Endodermal cell (in vitro differentiated cells): ENCODE measurements at places on chromosomes 11 and 22.
A peak's percentile ranks its signal among the peaks of the same experiment; 100 is the strongest.

DNA sequence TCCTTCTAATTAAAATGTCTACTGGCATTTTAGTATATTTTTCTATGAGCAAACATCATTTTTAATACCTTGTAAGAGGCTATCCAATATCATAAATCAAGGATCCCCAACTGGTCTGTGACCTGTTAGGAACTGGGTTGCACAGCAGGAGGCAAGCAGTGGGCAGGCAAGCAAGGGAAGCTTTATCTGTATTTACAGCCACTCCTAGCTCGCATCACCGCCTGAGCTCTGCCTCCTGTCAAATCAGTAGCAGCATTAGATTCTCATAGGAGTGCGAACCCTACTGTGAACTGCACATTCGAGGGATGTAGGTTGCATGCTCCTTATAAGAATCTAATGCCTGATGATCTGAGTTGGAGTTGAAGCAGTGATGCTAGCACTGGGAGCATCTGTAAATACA, 70.2 kb upstream of the CREB3L1 start:
- DNase-seq = no peak

DNA sequence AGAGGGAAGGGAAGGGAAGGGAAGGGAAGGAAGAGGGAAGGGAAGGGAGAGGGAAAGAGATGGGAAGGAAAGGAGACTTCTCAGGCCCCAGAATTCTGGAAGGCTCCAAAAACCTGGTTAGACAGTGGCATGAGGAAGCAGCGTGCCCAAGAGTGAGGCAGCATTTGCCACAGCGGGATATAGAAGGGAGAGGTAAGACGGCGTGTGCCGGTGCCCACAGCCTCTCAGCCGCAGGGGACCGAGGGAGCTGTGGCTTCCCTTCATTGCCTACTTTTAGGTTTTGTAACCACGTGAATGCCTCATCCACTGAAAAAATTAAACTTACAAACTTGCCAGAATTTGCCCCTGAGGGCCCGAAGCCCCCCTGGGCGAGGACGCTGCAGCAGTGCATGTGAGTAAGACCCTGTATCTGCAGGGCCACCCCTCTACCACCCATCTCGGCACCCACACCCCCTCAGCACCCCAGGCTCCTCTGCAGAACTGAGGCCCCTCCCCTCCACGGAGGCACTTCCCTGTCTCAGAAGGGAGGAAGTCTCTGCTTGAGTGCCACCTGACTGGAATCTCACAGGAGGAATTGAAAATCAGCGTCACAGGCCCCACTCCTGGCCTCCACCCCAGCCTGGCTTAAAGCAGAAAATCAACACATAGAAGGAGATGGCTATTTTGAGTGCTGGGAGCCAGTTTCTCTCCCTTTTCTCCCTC, 58.1 kb downstream of the LINC01488 start:
- no peak for DNase-seq

DNA sequence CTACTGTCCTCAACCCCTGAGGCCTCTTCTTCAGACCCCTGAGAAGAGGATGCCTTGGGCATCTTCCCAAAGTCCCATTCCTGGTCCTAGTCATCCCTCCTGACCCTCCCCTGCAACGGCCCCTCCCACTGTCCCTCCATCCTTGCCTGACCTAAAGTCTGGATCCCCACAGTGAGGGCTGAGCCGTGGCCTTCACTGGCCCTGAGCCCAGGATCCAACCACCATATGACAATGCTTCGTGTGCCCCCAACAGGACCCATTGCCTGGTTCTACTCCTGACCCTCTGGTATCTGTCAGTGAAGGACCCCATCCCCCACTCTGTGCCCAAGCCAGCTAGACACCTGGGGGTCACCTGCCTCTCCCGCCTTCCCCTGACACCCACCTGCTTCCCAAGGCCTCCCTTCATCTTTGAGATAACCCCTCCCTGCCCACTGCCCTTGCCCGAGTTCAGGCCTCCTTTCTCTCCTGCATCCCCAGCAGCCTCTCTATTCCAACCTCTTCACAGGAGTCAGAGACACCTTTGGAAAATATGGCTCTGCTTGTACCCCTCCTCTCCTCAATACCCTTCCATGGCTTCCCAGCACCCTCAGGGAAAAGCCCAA, 48.0 kb downstream of the LRRC32 start:
- DNase-seq = peak; percentile 13

DNA sequence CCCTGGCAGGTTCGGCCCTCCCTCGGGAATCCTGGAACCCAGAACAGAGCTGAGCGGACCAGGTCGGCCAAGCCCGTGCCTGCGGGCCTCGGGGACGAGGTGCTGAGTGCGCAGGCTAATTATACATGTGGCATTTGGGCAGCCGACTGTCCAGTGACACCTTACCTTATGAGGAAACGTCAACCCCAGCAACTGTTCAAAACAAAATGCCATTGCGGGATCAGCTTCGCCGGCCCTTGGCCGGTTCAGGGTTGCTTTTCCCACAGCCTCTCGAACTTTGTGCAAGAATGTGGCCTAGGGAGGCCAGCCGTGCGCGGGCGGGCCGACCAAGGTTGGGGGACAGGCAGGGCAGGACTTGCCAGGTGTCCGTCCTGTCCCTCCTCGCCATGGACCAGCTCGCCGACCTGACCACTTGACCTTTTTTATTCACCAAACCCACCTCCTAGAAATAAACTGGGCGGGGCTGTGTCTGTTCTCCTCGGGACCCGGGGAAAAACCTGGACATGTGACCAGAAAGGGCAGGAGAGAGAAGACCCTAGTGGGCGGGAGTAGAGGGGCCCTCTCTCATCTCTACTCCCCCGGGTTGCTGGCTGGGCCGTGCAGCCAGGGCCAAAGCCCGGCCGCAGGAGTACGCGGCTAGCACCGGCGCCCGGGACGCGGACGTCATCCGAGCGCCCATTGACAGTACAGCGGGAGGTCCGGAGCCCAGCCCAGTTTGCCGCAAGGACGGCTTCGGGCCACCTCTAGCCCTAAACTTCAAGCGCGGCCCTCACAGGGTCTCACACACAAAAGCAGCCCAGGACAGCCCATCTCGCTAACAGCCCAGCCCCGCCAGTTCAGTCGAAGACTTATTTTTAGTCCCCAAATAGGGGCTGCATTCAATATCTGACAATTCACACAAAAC, 134.3 kb upstream of the C11orf58 start:
- peak; percentile 83 for DNase-seq

GRCh38 chr22:46777609-46777970, 15.1 kb downstream of the TBC1D22A start:
- DNase-seq = no peak

DNA sequence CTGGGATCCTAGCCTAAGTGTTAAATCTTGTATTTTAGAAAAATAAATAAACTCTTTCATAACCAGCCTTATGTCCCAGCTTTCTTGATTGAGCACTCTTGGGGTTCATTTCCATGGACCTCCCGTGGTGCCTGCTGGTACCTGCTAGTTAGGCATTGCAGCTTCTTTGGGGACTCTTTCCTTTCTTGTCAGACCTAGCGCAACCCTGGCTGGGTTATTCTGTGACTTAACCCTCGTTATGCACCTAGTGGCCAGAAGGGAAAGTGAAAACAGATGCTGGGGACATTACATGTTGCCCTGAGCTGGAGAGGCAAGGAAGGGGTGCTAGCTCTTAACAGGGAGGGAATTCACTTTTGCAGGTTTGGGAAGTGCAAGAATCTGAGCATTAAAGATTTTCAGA, 46.8 kb downstream of the APIP start:
- DNase-seq = peak; percentile 75

GRCh38 chr22:17260950-17261349, 41.7 kb upstream of the ADA2 start:
- peak; percentile 90 for DNase-seq

DNA sequence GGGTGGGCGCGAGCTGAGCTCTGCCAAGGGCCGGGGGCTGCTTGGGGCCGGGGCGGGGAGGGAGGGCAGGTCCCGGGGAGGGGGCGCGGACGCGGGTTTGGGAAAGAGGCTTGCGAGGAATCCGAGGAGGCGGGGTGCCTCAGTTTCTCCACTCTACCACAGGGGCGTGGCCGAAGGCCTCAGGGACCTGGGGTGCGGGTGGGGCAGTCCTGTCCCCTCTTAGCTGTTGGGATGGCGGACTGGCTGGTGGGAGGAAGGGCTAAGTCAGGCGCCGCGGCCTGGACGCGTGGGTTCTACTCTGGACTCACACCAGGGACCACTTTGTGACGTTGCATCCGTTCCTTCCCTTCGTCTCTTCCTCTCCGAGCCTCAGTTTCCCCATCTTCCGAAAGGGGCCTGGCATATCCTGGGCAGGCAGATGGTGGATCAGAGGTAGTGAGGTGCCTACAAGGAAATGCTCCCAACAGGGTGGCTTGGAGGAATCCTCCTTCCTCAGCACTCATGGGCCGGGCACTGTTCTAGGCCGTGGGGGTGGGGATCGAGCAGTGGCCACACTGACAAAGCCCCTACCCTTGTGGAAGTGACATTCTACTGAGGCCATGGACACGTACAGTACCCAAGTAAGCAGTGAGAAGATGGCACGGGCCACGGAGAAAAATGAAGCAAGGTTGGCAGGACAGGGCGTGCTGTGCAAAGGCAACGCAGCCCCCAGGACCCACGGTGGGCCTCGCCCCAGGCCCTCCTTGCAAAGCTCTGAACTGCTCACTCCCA, 13.2 kb downstream of the IGLL1 start:
- peak; percentile 53 for DNase-seq

DNA sequence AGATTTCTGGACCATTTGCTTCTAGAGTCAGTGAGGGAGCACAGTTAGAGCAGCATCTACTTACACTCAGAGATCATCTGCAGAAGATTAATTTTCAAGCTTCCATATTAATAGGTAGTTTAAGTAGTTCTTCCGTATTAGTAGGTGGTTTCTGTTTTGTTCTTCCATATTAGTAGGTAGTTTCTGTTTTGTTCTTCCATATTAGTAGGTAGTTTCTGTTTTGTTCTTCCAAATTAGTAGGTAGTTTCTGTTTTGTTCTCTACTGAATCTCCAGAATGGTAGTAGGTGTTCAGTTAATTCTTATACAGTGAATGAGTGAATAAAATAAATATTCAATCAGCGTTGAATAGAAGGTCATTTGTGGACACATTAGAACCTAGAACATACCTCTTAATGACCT, 175.7 kb downstream of the TMEM135 start:
- DNase-seq = no peak

DNA sequence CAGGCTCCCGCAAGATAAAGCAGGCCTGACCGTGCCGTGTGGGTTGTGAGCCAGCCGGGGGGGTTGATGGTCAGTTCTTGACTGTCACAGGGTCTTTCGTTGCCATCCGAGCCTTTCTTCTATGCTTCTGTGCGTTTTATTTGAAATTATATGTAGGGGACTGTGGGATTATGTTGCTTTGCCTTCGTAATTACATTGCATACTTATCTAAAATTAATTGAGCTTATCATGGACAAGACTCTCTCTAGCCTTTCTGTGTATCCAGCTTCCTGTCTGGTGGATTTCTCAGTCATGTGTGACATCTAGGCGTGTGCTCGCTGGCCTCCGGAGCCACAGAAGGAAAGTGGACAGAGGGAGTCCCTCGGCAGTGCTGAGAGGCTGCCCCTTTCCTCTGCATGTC, 93.2 kb downstream of the TBC1D22A start:
- DNase-seq = no peak

GRCh38 chr22:20101638-20102037, 14.3 kb upstream of the RANBP1 start:
- DNase-seq = no peak

- DNase-seq = no peak
These were observed 16.0 kb downstream of the CLTCL1 start for GRCh38 chr22:19275513-19275912.

DNA sequence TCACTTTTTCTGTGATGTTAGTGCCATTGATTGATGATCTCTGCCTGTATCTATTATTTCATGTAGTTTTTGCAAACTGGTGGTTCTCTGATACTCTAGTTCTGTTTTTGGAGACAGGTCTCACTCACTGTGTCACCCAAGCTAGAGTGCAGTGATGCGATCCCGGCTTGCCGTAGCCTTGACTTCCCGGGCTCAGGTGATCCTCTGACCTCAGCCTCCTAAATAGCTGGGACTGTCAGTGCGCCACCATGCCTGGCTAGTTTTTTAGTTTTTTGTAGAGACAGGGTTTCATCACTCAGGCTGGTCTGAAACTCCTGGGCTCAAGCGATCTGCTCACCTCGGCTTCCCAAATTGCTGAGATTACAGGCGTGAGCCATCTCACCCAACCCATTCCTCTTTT, 16.4 kb downstream of the TEAD1 start:
- DNase-seq = no peak

GRCh38 chr22:21837248-21837979, 30.0 kb downstream of the MAPK1 start:
- no peak for DNase-seq

DNA sequence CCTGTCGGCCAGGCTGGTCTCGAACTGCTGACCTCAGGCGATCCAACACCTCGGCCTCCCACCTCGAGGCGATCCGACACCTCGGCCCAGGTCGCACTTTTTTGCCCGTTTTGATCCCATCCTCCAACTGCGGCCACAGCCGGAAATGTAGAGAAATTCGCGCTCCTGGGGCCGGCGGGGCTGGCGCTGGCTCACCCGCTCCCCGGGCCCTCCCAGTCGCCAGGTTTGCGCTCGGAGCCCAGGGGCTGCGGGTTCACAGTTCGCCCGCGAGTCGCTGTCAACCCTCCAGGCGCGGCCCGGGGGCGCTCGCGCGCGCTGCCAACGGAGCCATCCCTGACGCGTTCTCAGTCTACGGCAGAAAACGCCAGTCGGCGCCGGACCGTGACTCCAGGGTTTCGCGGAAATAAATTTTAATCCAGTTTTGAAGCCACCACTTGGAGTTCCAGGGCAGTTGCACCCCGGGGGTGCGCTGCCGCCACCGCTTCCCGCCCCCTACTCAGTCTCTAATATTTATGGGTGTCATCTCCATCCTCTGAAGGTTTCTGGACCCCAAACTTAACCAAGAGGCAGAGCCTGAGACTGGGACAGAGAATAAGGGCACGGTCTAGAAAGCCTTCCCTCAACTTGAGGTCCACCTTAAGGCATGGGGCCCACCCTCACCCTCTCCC, 1.5 kb upstream of the KLHDC7B start:
- peak; percentile 95 for DNase-seq

- DNase-seq = peak; percentile 73
These were observed 25.6 kb downstream of the PARVB start for GRCh38 chr22:44049486-44050231.

DNA sequence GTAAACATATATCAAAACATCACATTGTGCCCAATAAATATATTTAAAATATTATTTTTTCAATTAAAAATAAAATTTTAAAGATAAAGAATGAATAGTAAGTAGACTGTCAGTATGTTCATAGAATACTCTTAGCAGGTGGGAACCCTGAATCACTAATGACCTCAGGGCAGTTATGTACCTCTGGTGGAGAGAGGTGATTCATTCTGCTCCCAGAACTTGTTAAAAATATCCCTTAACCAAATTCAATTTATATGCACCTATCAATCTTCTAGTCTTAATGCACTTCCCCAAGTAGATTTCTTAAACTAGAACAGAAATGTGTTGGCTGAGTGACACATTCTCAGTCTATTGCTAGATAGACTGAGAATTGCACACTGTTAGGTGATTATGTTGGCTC, 183.9 kb upstream of the SYN3 start:
- no peak for DNase-seq

- peak; percentile 35 for DNase-seq
These were observed 79.1 kb upstream of the KCNQ1OT1 start for GRCh38 chr11:2778630-2779498.
